Right renal cortex interstitium (tissue), 3 donors: ENCODE measurements at places on chromosomes 7 and 10. TPM values are rescaled to one million over a fixed set of nuclear protein-coding genes. Genes with fewer than 3 reads are reported as not detected.

DNA sequence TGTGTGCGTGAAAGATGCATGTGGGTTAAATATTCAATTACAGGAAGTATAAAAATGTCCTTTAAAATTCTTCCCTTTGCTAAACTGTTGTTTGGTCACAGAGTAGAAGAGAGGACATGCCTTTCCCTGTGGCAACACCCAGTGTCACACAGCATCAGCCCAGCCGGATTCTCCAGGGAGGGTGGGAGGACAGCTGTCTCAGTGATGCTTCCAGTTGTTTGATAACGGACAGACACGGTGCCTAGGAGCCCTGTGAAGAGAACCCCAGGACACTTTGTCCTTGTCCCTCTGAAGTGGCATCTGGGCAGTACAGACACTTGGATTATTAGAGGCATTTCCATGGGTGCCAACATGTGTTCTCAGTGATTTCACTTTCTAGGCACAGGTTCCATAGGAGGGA, 306.6 kb upstream of the LRGUK start:
- DNase-seq: no peak

- no peak for DNase-seq
These were observed 7.8 kb downstream of the PRKAG2 start for GRCh38 chr7:151869109-151869428.

- DNase-seq: no peak
These were observed 68.1 kb upstream of the NANOS1 start for GRCh38 chr10:118961436-118961835.

- DNase-seq: no peak
These were observed 157.2 kb upstream of the KAT6B start for GRCh38 chr10:74669210-74669609.

DNA sequence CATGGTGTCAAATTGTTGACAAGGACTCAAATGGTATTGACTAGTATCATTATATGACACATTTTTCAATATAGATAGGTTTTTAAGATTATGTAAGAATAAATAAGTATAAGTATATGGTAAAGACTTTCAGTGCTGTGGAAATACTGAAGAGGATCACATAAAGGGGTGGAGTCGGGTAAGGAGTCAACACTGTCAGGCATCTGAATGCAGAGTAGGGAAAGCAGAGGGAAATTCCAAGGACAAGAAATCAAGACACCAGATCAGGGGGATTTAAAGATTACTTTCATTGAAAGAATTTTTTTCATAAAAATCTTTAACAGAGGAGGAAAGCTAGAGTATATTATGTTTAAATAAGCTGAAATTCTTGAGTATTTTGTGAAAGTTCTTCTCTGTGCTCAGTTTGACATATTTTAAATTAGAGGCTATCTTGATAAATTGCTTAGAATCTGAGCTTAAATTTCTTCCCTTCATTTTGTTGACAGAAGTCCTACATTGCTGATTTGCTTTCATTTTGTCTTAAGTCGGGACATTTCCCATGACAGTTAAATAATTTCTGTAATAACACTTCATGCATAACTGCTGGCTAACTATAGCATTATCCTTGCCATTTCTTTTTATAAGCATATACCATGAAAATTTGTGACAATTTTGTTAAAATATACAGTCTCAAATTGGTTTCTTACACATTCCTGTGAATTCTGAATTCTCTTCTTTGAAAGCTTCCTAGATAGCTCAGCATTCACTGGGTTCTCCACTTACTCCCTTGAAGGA, 244.3 kb downstream of the PRKG1 start:
- no peak for DNase-seq

GBX1 gene
- polyA plus RNA-seq: 0.18 TPM

GRCh38 chr10:102850025-102850518, 4.0 kb upstream of the BORCS7 start:
- no peak for DNase-seq

DNA sequence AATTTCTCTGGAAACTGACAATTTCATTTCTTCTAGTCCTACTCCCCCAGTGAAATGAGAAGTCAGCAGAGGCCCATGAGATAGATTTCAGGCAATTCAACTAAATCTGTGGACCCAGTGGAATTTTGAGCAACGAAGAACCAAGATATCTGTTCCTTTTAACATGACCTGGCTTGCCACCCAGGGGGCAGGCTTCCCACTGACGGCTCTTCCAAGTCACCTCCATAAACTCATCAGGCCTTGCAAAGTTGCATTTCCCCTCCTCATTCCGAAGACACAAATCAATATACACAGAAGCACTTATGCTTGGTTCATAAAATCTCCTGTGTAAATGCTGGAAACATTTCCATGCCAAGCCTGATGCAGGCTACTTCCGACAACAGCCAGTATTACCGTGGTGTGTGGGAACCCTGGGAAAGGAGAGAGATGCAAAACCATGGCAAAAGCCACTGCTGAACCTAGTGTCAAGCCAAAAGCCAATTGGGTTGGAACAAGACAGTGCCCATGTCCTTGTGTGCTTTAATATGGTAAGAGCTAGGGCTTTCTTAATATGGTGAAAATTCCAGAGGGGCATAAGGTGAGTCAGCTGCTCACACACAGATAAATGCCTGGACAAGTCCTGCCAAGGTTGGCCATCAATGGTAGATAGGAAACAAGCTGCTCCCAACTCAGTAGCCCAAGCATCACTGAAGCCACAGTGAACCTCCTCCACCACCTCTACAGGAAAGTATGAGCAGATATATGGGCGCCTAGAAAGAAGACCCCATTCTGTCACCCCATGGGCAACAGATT, 1.6 kb downstream of the FRMD4A start:
- no peak for DNase-seq

DNA sequence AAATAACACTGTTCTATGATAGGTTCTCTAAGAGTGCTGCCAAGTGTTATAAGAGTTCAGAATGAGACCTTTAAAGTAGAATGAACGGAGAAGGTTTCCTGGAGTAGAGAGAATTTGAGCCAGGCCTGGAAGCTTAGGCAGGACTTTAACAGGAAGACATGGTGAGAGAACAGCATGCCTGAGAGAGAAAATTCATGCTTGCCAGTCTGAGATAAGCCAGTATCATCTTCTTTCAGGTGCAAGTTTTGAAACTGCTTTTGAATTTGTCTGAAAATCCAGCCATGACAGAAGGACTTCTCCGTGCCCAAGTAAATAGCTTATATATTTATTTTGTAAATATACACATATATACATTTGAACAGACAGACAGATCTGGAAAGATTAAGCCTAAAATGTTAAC, 22.1 kb downstream of the ARMC10 start:
- DNase-seq: no peak

NRF1 gene
- polyA plus RNA-seq: 21.4 TPM

ABCB4 gene
- 2.2 TPM for polyA plus RNA-seq

DNA sequence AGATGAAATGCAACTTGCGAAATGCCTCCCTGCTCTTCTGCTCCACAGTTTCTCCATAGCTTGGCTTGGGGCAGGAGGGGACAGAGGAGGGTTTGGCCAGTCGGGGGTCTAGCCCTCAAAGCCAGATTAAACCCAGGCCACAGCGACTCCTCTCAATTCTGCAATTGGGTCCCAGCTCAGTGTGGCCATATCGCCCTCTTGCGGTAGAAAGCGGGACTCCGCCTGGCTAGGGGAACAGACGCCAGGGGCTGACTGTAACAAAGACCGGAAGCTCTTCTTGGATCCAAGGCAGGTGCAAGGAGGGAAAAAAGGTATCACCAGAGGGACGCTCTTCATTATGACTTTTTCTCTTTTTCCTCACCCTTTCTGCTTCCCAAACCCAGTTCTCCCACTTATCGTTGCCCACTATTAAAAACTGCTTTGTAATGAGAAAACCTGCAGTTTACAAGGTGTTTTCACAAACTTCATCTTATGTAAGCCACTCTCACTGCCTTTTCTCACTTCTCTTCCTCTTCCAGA, 36.6 kb upstream of the TNPO3 start:
- peak; percentile 74 for DNase-seq

SEMA3E gene
- 1.7 TPM for polyA plus RNA-seq

- peak; percentile 39 for DNase-seq
These were observed 298.6 kb downstream of the REEP3 start for GRCh38 chr10:63819753-63820329.

RASSF4 gene
- polyA plus RNA-seq: 20.7 TPM
